ENCODE measurements at places on chromosomes 7 and 10. TPM values are rescaled to one million over a fixed set of nuclear protein-coding genes. Genes with fewer than 3 reads are reported as not detected.

- no peak for DNase-seq
Measured at GRCh38 chr7:52735656-52736055, 299.8 kb upstream of the POM121L12 start.

Gene SFR1
- 19.1 TPM for total RNA-seq

DNA sequence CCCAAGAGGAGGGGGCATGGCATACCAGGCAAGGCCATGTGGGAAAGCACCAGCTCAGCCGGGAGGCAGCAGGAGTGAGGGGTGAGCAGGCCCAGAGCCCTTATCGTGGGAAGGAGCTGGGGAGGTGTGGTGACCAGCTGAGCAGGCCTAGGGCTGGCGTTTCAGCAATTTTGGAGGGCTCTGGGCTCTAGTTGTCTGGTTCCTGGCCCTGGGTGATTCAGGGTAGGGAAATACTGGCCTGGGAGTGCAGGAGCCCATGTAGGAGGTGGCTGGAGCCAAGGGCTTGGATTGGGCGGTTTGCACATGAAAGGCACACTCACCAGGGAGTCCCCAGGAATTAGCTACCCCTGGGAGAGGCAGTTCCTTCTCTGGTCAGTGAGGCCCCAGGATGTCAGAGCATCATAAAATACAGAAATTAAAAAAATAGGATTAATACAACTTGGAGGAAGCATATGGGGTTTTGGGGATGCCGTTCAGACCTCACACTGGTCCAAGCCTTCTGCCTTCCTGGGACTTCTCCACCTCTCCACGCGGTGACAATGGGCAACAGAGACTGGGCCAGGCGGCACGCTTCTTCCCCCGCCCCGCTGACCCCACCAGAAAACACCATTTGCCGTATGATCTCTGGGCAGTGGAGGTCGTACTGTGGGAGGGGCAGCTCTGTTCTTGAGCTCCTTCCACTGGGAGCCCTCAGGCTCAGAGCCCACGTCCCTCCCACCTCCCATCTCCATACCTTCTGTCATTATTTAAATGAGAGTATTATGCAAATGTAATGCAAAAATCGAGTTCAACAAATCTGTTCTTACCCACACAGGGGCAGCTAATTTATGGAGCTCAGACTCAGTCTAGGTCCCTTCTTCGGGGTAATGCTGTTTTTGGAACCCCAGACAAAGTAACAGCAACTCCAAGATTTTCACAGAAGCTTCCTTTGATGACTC, 133.0 kb upstream of the FAM20C start:
- DNase-seq, result no peak

- no peak for DNase-seq
Measured at GRCh38 chr7:143227806-143228205, 6.0 kb downstream of the TAS2R40 start.

- DNase-seq, result no peak
Measured at GRCh38 chr10:5608608-5609220, 57.7 kb downstream of the ASB13 start.

- no peak for DNase-seq
Measured at GRCh38 chr7:139526578-139527544, 3.4 kb downstream of the CLEC2L start.

Gene FZD1
- total RNA-seq, result 0.65 TPM

- DNase-seq, result no peak
Measured at GRCh38 chr10:13660551-13660920, 73.8 kb downstream of the PRPF18 start.

All from natural killer cell (primary cell).